ENCODE measurements at places on chromosomes 16 and 17.

- DNase-seq = no peak
Measured at GRCh38 chr16:67240506-67240905, 6.8 kb downstream of the FHOD1 start.

DNA sequence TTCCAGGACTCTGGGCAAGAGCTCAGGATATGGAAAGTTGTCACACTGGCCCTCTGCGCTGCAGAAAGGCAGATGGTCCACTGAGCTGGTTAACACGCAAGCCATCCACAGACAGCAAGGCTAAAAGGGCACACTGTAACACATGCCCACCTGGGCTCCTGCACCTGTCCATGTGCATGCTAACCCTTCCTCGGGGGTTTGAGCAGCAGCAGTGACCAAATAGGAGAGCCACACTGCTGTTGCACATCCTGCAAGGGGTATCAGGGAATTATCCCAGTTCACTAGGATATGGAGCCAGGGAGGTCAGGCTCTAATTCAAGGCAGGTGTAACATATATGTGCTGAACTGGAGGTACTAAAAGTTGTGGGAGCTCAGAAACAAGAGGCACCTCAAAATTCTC, 471.0 kb upstream of the CDH5 start:
- DNase-seq = no peak

- DNase-seq = no peak
Measured at GRCh38 chr16:50313596-50314478, 47.5 kb downstream of the ADCY7 start.

GRCh38 chr17:72152387-72152929, 31.6 kb downstream of the SOX9 start:
- no peak for DNase-seq

- DNase-seq = no peak
Measured at GRCh38 chr16:24041834-24042631, 206.2 kb downstream of the PRKCB start.

GRCh38 chr16:69408475-69408874, 15.9 kb upstream of the CYB5B start:
- no peak for DNase-seq

GRCh38 chr16:30416624-30417528, 9.5 kb downstream of the ZNF771 start:
- no peak for DNase-seq

- DNase-seq = no peak
Measured at GRCh38 chr17:1592751-1593629, 30.4 kb upstream of the PITPNA start.

DNA sequence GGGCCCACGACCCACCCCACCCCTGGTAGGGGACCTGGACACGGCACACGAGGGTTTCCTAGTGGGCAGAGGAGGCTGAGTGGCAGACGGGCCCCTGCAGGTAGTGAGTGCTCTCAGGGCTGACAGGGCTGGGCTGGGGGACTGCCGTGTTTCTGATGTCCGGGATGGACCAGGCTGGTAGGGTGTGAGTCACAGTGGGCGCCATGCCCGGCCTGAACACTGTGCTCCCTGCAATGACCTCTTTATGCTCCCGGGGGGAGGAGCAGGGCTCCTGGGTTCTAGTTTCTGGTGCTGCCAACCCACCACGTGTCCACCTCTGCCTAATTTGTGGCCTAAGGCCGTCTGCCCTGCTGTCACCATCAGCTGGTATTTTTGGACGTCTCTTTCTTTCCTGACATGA, 26.3 kb downstream of the ARHGAP23 start:
- DNase-seq = peak; percentile 62

DNA sequence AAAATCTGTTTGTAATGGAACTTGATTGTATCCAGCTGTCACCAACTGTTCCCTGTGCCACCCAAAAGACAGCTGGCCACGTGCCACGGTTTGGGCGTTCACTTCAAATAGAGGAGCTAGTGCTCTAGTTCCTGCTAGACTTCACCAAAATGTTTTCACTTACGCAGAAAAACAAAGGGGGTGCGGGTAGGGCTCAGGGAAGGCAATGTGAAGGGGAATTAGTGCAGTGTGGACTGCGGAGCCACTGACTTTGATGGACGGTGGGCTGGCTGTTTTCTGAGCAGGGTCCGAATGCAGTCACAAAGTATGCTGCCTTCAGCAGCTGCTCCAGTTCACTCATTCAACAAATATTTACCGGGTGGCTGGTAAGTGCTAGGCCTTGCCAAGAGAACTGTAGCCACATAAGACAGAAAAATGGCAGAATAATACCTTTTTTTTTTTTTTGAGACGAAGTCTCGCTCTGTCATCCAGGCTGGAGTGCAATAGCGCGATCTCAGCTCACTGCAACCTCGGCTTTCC, 7.6 kb upstream of the CYTH1 start:
- no peak for DNase-seq
